ENCODE measurements at places on chromosomes 2 and 18.

DNA sequence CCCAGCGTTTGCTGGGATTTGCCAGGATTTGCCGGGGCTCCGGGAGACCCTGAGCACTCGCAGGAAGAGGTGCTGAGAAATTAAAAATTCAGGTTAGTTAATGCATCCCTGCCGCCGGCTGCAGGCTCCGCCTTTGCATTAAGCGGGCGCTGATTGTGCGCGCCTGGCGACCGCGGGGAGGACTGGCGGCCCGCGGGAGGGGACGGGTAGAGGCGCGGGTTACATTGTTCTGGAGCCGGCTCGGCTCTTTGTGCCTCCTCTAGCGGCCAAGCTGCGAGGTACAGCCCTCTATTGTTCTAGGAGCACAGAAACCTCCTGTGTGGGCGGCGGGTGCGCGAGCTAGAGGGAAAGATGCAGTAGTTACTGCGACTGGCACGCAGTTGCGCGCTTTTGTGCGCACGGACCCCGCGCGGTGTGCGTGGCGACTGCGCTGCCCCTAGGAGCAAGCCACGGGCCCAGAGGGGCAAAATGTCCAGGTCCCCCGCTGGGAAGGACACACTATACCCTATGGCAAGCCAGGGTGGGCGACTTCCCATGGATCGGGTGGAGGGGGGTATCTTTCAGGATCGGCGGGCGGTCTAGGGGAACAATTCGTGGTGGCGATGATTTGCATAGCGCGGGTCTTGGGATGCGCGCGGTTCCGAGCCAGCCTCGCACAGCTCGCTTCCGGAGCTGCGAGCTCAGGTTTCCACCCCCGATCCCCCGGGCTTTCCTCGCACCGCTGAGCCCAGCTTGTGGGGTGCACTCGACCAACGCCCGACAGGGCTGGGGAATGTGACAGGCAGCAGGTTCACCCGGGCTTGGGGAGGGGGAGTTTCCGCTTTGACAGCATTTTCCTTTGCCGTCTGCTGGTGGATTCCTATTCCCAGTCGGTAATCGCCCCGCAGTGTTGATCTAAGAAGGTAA lies 2.8 kb downstream of the ONECUT2 start:
- DNase-seq: peak; percentile 70

- no peak for DNase-seq
Measured at GRCh38 chr2:120979921-120980320, 244.3 kb downstream of the GLI2 start.

GRCh38 chr2:85415980-85416650 lies 2.4 kb upstream of the SH2D6 start:
- DNase-seq: no peak

GRCh38 chr2:211599146-211599545 lies 939.5 kb downstream of the ERBB4 start:
- DNase-seq: no peak

GRCh38 chr18:72830109-72830508 lies 37.7 kb downstream of the NETO1 start:
- no peak for DNase-seq

- DNase-seq: no peak
Measured at GRCh38 chr2:177914247-177914646, 158.3 kb downstream of the PDE11A start.
